ENCODE measurements at places on chromosomes 2 and 18. TPM values are rescaled to one million over a fixed set of nuclear protein-coding genes. Genes with fewer than 3 reads are reported as not detected.
A peak's percentile ranks its signal among the peaks of the same experiment; 100 is the strongest.

UGT1A10 gene
- not detected for total RNA-seq

MYOM1 gene
- 0.99 TPM for total RNA-seq

DNA sequence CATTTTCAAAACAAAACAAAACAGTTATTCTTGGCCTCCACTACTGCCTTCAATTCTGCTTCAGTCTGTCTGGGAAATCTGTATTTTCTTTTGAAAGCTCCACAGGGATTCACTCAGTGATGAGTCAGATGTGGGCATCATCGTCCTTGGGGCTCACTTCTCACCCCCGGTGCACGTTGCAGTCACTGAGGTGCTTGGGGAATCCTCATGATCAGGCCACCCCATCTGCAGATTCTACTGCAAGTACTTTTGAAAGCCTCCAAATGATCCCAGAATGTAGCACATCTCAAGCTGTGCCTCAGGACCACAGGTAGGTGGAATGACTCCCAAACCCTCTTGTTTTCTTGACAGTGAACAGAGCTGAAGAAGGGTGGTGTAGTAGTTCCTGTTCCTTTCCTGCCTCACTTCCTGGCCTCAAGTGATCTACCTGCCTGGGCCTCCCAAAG lies 34.3 kb downstream of the LPIN2 start:
- DNase-seq: peak; percentile 74

SPP2 gene
- total RNA-seq: not detected

NPAS2 gene
- total RNA-seq: 22.1 TPM

FBXO48 gene
- 0.17 TPM for total RNA-seq

DNA sequence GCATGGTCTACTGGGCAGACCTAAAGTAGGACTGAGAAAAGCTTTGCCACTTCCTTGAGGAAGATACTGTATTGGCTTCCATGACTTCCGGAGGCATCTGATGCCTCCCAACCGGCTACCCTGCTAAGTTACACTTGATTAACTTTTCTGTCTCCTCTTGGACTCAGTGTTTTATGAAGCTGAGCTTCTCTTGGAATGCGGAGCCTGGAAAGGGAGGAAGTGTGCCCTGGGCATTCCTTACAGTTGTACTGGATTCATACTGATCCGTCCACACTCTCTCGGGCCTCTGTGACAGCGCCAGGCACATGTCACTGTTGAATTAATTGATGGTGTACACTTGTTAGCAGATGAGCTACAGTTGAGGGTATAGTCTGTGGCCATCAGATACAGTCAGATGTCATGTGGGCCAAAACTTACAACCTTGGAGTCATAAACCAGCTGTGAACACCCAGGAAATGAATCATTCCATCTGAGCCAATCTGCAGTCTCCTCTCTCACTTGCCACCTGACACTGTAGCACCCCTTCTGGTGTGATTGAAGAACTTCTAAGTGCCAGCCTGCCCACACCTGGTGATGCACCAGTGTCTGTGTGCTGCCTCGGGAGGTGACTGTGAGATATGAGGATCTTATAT lies 122.5 kb downstream of the FHOD3 start:
- DNase-seq: peak; percentile 87

GRCh38 chr2:202140522-202141252 lies 67.6 kb downstream of the KIAA2012 start:
- peak; percentile 16 for DNase-seq

DNA sequence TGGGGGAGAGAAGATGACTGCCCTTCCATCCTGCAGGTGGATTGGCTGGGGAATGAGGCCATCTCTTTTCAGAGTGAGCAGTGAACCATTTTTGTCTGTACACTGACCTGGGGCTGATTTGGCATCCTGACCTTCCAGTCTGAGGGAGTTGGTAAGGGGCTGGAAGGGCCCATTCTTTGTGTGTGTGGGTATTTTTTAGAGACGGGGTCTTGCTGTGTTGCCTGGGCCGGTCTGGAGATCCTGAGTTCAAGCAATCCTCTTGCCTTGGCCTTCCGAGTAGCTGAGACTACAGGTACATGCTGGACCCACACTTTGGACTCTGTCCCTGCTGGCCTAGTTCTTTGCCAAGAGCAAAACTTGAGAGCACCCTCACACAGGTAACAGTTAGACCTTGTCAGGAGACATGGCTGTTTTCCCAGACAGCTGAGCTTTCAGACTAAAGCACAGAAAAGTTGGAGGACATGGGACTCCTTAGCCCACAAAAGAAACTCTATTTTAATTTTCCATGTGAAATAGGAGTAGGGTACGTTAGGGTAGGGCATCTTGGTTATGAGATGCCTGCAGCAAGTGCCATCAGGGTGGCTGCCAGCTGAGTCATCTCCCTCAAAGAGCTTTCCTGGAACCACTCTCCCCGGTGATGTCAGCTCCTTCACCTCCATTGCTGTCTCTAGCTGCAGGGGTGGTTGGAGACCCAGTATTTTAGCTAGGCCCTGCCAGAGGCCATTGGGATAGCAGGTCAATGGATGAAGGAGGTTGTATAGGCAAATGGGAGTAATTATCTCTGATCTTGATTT lies 60.7 kb downstream of the DGKD start:
- peak; percentile 83 for DNase-seq

NPPC gene
- total RNA-seq: 0.40 TPM

DNA sequence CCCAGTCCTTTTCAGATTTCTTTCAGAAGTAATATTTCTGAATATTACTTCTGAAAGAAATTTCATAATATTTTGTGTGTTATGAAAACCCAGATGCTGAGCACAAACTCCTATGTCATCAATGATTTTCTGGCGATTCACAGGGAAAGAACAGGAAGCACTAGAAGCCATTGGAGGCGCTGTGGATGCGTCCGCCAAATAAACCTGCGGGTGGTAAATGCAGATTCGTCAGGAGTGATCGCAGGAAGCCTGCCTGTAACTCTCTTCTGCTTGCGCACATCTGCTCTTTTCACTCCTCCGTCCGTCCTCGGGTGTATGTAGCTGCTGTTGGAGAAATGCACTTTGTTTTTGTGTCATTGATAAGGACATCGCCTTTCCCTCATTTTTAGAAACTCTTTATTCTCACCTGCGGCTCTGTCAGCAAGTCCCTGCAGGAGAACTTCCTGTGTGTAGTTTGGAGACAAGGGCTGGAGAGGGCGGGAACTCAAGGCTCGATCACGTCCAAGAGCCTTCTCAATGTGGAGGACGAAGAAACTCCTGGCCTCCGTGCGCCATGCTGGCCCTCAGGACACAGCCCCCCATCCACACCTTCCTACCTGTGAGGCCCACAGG lies 483.8 kb downstream of the GALR1 start:
- DNase-seq: no peak

AMER3 gene
- total RNA-seq: not detected

DNA sequence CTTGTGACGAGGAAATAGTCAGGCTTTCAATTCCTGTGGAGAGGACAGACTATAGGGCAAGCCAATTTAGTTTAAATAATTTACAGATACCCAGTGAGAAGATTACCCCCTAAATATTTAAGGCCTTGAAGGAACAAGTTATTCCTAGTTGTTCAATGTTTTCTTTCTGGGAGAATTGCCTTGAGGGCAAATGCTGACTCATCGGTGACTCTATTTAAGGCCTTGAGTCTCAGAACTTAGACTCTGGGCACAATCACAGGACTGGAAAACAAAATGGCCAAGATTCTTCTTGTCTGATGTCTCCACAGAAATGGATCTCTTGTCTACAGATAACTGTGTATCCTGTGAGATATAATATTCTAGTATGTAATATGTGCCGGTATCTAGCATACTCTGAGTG lies 467.1 kb downstream of the SUCLG1 start:
- peak; percentile 68 for DNase-seq

DNA sequence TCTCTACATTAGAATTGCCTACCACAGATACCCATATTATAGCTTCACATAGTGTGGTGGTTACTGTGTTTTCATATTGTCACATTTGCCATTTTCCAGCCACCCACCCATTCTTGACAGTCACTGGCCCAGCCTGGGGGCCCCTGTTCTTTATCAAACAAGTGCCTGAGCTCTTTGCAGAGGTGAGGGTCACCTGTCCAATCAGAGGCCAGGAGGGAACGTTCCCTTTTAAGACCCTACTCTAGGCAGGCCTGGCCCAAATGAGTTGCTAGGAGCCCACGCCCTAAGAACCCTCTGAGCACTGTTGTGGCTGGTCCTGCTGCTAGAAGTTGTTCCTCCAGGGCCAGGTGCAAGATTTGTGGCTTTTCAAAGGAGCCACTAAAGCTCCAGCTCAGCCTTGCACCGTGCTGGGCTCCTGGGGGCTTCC lies 5.2 kb downstream of the IL37 start:
- DNase-seq: no peak

KIAA2012 gene
- not detected for total RNA-seq

GRCh38 chr2:229530434-229530833 lies 183.9 kb downstream of the DNER start:
- no peak for DNase-seq

PIEZO2 gene
- 0.30 TPM for total RNA-seq

DNA sequence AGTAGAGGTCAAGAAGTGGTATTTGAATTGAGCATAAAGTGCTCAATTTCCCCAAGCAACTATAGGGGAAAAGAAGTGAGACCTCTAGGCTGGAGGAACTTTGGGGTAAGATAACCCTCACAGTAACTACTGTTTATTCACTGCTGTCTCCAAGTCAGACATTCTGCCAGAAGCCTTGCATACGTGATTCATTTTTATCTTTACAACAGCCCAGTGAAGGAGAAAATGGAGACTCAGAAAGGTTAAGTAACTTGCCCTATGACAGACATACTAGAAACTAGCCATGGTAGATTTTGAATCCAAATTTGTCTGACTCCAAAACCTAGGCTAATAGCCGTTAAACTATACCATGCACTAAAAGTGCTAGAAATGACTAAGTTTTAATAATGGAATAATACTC lies 28.4 kb downstream of the DNAJC10 start:
- DNase-seq: no peak

- DNase-seq: no peak
Observed at GRCh38 chr2:161019311-161019710, 140.9 kb upstream of the TANK start.

FKBP1B gene
- total RNA-seq: 28.5 TPM

GRCh38 chr18:12254136-12254819 lies at the start of gene CIDEA:
CIDEA (plus strand) TSS chr18:12254361; CDS start chr18:12254384, 23 bp downstream.
- no peak for DNase-seq

DNA sequence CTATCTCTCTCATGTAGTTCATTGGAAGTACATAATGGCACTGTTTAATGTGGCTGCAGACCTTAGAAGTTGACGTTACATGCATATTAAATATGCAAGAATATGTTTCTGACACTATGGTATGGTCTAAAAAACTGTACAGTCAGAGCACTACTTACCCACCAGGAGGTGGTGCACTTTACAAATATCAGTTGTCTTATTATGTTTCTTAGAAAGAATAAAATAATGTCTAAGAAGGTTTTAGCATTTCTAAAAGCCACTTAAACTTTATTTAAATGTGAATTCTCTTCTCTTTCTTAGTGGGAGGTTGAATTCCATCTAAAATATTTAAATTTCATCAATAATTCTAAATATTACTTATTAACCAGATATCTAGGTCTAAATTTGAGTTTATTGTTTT lies 4.3 kb downstream of the TMEFF2 start:
- DNase-seq: peak; percentile 40

SLC14A1 gene
- 0.17 TPM for total RNA-seq

ERICH2 gene
- total RNA-seq: not detected

DNA sequence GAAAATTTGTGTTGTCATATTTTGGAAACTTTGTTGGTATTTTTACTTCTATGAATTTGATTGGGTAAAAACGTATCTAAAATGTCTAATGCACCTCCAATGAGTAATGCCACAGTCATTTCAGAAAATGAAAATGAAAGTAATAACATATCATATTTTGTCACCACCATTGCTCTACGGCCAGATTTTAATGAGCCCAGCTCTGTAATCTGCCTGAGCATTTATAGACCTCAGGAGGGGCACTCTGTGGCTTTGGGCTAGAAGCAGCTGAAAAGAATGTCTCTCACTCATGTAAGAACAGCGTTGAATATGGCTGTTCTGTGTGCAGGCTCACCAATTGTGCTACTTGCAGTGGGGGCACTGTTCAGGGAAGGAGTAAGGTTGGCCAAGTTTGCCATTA lies 32.7 kb upstream of the ABCA12 start:
- no peak for DNase-seq

- peak; percentile 52 for DNase-seq
Observed at GRCh38 chr2:213246497-213247281, 37.6 kb upstream of the SPAG16 start.

SERPINB13 gene
- total RNA-seq: not detected

- DNase-seq: no peak
Observed at GRCh38 chr2:121489911-121490583, 40.6 kb upstream of the RNU4ATAC start.

AQP4 gene
- total RNA-seq: 2.1 TPM
